ENCODE measurements at places on chromosomes 1 and 21. TPM values are rescaled to one million over a fixed set of nuclear protein-coding genes. Genes with fewer than 3 reads are reported as not detected.

INSRR gene
- total RNA-seq = under 0.01 TPM

ATF3 gene
- 32.7 TPM for total RNA-seq

ALPL gene
- 4.0 TPM for total RNA-seq

BMP8B gene
- total RNA-seq = 2.0 TPM

LRRC53 gene
- not detected for total RNA-seq

CATSPERE gene
- 1.9 TPM for total RNA-seq

ACOT11 gene
- total RNA-seq = 8.4 TPM

S100A1 gene
- total RNA-seq = 5.6 TPM

ARHGEF10L gene
- total RNA-seq = 24.7 TPM

RIPPLY3 gene
- total RNA-seq = 0.20 TPM

DNA sequence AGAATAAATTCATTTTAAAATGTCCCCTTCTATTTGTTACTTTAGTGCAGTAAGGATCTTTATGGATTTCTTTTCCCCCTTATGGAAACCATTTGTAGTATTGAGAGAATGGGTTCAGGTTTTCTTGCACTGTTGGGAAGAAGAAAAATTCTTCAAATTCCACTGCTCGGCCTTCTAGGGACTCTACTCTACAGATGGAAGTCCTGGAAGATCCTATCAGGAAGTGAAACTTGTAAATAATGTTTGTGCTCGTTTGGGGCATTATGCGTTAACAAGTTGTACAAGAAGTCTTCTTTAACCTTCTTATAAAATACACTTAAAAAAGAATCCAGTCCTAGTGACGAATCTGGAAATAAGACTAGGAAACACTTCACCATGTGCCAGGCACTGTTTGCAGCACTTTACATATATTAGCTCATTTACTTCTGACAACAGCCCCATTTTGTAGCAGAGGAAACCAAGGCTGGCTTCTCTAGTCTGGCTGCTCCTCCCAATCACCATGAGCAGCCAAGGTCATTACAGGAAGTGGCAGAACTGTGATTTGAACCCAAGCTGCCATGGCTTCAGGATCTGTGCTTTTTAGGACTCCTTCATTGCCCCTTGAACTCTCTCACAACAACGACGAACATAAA, 11.8 kb downstream of the LRRC8D start:
- DNase-seq = no peak

GRCh38 chr1:67636146-67636545, 48.9 kb upstream of the GADD45A start:
- no peak for DNase-seq

DNA sequence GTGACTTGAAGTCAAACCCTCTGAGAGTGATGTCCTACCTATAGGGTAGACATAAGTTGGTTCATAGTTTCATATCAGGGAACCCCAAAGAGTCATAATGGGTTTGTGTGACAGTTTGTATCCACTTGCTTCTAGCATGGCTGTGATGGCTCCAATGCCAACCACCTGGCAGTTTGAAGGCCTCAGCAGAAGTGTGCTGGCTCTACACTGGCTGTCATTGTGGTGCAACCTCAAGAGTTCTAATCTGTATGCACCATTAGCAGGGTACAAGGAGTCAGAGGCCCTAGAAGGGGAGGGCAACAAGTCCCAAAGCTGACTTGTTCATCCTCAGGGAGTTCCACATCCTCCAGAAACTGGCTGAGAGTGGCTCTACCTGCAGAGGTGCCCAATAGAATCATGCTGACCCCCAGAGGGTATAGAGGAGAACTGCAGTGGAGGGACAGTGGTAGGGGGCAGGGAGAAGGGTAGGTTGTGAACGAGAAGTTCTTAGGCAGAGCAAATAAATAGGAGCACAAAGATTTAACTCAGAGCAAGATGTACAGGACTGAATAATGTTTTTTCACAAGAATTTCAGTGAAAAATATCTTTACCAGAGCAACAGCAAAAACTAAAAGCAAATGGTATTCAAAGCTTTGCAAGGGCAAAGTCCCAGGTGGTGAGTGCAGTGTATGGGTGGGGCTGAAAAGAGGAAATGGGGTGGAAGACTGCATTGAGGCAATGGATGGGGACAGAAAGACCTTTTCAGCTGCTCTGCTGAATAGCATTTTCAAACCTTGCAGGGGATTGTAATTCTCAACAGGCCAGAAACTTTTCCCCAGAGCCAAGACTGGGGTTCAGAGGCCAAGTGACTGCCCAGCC, 3.2 kb downstream of the FCRL2 start:
- no peak for DNase-seq

DNA sequence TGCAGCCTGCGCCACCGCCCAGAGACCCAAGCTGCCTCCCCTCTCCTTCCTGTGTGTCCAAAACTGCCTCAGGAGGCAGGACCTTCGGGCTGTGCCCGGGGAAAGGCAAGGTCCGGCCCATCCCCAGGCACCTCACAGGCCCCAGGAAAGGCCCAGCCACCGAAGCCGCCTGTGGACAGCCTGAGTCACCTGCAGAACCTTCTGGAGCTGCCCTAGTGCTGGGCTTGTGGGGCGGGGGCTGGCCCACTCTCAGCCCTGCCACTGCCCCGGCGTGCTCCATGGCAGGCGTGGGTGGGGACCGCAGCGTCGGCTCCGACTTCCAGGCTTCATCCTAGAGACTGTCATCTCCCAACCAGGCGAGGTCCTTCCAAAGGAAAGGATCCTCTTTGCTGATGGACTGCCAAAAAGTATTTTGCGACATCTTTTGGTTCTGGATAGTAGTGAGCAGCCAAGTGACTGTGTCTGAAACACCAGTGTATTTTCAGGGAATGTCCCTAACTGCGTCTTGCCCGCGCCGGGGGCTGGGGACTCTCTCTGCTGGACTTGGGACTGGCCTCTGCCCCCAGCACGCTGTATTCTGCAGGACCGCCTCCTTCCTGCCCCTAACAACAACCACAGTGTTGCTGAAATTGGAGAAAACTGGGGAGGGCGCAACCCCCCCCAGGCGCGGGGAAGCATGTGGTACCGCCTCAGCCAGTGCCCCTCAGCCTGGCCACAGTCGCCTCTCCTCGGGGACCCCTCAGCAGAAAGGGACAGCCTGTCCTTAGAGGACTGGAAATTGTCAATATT, 19.0 kb upstream of the CCDC27 start:
- no peak for DNase-seq

GRCh38 chr1:246428542-246429308, 78.4 kb downstream of the SMYD3 start:
- no peak for DNase-seq

DNA sequence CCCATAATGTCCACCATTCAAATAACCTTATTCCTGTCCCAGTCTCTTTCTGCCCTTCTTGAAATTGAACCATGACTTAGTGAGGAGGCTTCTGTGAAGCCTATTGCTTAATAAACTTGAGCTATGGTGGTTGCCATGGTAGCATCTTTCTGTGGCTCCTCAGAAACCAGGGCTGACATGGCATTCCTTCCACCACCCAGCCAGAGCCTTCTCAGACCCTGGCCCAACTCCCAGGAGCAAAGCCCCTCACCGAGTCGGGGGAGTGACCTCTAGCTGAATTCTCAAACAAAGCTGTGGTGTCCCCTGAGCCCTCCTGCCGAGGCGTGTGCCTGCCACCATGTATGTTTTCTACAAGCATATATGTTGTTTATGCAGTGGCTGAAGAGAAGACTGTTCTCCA, 259.1 kb downstream of the CACNA1E start:
- no peak for DNase-seq

- DNase-seq = no peak
Measured at GRCh38 chr1:213852107-213852506, 135.7 kb upstream of the PROX1 start.

DNA sequence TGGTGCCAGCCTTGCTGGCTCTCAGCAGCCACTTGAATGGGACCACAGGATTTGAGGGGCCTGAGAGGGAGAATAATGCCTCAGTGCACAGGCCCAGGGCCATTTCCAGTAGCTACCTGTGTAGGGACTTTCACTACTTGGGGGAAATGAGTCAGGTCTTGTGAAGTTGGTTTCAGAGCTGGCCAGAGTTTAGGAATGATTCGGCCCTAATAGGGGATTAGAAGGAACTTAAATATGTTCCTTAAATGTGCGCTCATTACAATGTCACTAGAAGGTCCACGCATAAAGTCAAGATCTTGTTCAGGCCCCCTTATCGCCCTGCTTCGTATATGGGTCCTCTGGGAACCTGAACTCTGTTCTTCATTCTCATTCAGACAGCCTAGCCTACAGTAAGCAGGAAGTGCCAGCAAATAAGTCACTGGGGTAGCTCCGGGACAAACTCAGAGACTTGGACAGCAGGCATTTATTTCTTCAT, 5.6 kb upstream of the AKR1A1 start:
- DNase-seq = no peak

GRCh38 chr1:239392271-239392670, 5.9 kb downstream of the CHRM3 start:
- DNase-seq = no peak

DNA sequence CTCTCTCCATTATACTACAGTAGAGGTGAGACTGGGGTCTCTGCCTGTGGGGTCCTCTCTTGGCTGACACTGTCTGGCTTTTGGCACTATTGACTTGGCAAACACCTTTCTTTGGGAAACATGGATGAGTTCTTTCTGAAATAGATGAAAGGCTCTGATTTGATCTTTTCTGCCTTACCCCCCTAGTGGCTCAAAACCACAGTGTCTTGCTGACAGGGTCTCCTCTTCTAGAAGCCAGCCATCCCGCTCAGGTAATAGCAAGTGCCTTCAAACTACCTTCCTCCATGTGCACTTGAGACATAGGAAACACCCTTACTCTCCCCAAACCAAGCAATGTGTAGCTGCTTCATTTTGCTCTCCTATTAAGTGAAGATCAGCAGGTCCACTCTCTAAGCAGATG, 260.4 kb downstream of the BRINP2 start:
- no peak for DNase-seq

GRCh38 chr1:185426848-185427247, 109.8 kb upstream of the IVNS1ABP start:
- DNase-seq = peak; percentile 82

DNA sequence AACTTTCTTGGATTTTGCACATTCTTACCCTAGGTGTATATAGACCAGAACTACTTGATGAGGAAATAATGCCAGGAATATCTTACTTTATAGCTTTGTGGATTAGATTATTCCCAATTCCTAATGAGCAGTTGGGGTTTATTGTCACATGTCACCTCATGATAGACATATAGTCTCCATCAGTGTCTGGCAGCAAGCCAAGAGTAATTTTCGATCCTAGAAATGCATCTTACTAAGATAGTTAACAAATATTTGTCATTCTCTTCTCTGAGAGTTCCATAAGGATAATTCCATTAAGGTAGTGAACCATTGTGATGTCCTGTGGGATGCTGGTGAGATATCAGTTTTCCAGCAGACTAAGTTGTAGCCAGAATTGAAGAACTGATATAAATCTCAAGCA, 1282.9 kb upstream of the B3GALT2 start:
- DNase-seq = no peak

DNA sequence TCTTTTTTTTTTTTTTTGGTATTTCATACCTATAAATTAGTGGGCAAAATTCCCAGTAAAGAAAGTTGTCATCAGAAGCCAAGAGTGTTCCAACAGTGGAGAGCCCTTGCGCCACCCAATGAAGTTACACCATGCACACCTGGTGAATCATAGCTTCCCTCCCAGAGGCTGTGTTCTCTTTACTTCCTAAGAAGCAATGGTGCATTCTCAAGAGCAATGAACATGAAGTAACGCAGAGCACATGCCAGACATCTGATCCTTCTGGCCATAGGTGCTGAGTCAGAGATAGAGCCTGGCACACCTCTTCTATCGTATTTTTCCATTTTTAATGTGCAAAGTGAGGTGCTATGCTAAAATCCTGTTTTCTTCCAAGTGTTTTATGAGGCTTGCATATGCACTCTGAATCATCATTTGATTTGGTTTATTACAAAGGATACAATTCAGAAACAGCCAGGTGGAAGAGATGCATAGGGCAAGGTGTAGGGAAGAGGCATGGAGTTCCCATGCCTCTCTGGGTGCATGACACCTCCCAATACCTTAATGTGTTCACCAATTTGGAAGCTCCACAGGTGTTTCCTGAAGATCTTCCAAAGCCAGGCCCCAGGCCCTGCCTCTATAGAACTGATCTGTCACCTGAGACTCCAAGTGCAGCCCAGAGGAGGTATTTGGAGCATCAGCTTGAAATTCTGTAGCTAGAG, 408.0 kb downstream of the SIPA1L2 start:
- no peak for DNase-seq

GRCh38 chr1:235557495-235557894, 53.2 kb upstream of the B3GALNT2 start:
- DNase-seq = no peak

GRCh38 chr1:117069220-117069844, 9.2 kb downstream of the TTF2 start:
- no peak for DNase-seq

GRCh38 chr1:66226985-66227384, 307.0 kb upstream of the SGIP1 start:
- DNase-seq = no peak

DNA sequence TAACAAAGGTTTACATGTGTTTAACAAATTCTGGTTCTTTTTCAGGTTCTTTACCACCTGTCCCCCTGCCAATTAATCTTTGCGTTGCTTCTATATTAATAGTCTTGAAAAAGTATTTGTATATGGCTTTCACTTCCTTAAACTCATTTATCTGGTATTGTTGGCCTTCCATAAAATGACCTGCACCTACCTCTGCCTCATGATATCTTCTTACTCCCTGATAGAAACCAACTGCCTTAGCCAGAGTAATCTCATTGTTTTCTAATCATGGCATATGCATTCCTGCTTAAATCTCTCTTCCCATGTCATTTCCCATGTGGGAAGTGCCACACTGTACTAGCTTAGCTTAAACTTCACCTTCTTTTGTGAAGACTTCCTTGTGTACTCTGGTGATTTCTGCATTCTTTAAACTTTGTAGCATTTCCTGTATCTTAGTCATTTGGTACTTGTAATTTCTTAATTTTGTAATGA, 8.7 kb downstream of the SMG7 start:
- DNase-seq = no peak

- no peak for DNase-seq
Measured at GRCh38 chr21:37932936-37933335, 16.7 kb upstream of the KCNJ6 start.

DNA sequence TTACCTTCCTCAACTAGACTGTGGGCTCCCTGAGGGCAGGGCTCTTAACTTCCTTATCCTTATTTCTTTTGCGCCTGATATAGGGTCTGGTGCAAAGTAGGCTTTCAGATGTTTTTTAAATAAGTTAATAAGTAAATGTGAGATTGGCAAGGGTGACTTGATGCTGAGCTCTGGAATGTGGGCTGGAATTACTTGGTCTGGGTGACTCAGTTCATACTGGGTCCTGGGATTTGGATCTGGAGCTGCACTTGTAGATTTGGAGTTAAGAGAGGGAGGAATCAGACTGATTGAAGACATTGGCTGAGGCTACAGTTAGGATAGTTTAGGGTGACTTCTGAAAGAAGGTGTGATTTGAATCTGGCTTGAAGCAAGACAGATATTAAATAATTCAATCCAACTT, 190.9 kb downstream of the GIPC2 start:
- no peak for DNase-seq
